Dermis microvascular lymphatic vessel endothelial cell (primary cell): ENCODE measurements at places on chromosomes 7 and 10. TPM values are rescaled to one million over a fixed set of nuclear protein-coding genes. Genes with fewer than 3 reads are reported as not detected.

The ELMO1 gene
- total RNA-seq: 30.3 and 46.7 TPM in 2 replicates

The FXYD4 gene
- total RNA-seq: not detected in 2 replicates

The PPRC1 gene
- total RNA-seq: 6.5 and 9.1 TPM in 2 replicates

The SNCG gene
- total RNA-seq: 108 and 137 TPM in 2 replicates

The CYTH3 gene
- 11.6 and 17.3 TPM in 2 replicates for total RNA-seq

The CYP2C19 gene
- total RNA-seq: not detected in 2 replicates

The KLF6 gene
- total RNA-seq: 86.0 and 123 TPM in 2 replicates

The PRSS37 gene
- total RNA-seq: not detected in 2 replicates

The PPP1R9A gene
- 9.6 and 12.1 TPM in 2 replicates for total RNA-seq

The ACTL6B gene
- total RNA-seq: not detected in 2 replicates
